ENCODE measurements at places on chromosomes 5 and 9.

- DNase-seq: peak; percentile 18
These were observed 5.9 kb downstream of the FKBP15 start for GRCh38 chr9:113215132-113215531.

DNA sequence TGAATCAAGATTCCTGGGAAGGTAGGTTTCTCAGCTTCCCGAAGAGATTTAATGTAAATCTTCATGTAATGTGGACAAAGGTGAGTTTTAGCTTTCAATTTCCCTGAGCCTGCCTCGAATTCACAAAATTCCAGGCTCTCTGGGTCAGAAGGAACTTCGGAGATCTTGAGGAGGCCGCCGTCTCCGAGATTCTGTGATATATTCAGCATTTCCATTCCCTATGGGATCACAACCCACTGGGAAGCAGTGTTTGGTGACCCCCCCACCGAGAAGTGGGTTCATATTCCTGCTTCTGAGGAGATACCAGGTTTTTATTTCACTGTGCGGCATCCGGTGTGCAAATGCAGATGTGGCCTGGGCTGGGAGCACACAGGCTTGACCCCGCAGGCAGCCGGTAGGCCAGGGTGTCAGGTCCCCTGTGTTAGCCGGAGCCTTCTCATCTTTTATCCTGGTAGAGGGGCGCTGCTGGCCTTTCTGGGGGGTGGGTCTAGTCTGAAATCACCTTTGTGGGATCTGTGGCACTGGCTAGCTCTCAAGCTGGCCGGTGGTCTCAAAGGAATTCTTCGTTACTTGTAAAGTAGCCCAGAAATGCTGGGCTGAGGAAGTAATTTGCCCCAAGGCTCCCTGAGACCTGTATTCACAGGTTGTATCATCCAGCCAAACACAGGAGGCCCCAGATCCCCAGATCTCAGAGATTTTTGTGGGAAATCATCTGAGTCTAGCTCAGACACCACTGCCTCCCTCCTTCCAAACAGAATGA lies 1.4 kb downstream of the PLEKHG4B start:
- DNase-seq: no peak

- peak; percentile 29 for DNase-seq
These were observed 904 bp downstream of the RPL12 start for GRCh38 chr9:127450243-127450760.

DNA sequence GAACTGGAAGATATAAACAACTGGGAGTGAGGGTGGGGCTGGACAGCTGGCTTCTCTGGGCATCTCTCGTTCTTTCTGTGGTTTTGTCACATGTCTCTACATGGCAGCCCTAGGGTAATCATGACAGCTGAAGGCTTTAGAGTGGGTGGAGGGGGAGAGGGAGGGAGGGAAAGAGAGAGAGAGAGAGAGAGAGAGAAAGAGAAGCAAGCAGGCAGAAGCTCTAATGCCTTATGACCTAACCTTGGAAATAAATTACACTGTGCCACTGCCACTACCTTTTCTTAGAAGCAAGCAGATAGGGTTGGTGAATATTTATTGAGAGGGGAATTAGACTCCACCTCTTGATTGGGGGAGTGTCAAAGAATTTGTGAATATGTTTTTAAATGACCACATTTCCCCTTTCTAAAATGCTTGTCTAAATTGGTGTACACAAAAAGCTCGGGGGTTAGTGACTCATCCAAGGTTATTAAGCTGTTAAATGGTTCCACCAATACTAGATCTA lies 2.6 kb upstream of the DAPK1 start:
- DNase-seq: no peak

DNA sequence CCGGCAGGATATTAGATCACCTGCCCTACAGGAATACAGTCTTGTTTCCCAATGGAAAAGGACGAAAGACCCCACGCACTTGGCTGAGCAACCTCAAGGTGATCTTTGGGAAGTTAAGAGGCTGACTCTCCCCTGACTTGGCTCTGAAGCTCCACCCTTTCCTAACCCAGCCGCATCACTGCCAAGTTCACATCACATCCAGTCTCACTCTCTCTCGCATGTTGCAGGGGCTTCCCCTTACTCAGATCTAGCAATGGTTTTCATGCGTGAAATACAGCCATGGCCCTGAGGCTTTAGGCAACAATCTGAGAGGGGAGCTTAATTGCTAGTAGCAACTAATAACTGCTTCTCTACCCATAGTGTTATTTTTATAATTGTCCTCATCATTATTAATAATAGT lies 211.6 kb downstream of the DOCK8 start:
- DNase-seq: no peak

GRCh38 chr5:38743562-38743961 lies 102.2 kb upstream of the OSMR start:
- no peak for DNase-seq
